ENCODE measurements at places on chromosomes 11 and 22.

DNA sequence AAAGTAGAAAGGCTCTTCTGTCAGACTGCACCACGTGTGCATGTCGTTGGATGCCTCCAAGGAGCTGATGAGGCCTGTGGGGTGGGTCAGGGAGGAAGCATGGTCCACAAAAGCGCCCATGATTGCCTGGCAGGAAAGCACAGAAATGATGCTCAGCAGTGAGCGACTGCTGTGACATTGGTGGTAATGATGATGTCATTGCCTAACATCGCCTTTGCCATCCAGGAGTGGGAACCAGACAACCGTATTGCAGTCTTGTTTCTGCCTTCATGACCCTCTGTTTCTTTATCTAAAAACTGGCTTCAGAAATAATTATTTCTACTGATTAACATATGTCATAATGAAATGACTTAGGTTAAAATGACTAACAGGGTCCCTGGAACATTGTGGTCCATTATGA, 477.8 kb upstream of the B3GAT1 start:
- DNase-seq = no peak

DNA sequence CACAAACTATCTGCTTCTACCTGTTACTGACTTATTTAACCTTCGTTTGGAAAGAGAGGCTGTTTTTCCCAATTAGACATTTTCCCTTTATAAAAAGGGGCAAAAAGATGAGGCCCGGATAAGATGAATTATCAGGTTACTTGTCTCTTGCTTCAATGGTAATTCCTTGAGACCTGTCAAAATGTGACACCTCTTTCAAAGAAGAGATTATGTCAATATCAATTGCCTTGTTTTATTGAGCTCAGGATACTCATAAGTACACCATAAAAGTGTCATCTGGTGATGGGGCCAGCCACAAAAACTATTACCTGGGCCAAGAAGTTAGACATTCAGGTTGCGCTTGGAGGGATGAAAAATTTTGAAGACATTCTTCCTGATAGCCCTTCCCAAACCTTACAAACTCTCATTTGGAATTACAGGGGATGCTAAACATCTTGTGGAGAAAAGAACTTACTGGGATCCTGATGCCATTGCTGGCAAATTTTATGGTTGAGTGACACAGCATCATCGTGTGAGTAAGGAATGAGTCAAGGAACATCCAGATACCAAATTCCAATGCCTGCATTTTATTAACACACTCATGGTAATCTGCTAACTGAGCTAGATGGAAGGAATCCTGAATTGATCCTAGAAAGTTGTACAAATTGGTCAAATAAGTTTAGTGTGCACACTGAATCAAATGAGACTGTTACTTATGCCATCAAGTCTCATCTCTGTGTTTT, 1071.2 kb downstream of the LRRC4C start:
- DNase-seq = no peak

DNA sequence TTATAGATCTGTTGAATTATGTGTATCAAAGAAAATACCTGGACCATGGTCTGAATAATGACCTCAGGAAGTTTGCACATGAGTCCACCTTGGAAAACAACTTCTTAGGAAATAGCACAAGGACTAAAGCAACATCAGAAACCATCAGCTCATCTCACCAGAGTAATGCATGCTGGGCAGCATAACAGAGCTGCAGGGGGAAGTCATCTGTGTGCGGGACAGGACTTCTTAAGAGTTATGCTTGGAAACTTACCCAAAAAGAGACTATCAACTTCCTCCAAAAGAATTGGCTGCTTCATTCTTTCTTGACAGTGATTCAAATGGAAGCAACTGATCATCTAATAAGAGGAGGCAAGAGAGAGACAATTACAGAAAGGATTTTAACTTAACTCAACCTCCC, 2.5 kb downstream of the OR56B4 start:
- DNase-seq = no peak

- no peak for DNase-seq
Measured at GRCh38 chr22:38956551-38956950, 858 bp upstream of the APOBEC3A start.

DNA sequence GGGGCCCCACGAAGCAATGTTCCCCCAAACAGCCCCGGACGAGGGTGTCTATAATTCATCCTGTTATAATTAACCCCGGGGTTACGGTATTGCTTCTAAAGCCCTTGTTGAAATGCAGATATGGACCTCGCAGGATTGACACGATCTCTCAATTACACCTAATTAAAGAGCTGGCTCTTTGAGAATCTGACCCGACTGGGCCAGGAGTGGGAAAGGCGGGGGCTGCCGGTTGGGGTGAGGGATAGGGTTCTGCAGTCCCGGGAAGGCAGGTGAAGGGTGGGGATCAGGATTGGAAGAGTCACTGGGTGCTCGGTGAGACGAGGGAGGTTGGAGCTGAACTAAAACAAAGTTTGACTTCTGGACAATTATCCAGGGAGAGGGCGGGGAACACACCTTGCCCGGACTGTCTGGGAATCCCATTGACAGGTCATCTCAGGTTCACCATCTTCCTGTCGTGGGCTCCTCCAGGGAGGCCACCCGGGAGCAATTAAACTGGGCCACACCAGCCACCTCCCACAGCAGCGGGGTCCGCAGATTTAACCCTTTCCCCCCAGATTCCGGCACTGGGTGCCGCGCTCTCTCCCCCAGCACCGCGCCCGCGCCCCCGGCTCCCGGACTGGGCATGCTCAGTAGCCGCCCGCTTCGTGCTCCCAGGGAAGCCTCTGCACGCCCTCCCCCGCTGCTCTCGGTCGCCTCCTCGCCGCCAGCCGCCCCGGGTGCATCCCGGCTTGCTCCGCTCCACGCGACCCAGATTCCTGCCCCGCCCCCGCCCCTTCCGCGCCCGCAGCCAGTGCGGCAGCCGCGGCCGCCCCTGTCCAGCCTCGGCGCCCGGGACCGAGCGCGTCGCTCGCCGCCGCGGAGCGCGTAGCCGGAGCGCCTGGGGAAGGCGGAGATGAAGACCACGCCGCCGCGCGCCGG, at the start of gene ELMOD1:
Gene ELMOD1, plus strand, starts transcription at position 688 of the 918 bp plus-strand sequence. CDS start 27,043 bp downstream, outside the sequence.
- DNase-seq = no peak

GRCh38 chr11:31812383-31813381, 1.6 kb upstream of the PAX6 start:
- DNase-seq = no peak

DNA sequence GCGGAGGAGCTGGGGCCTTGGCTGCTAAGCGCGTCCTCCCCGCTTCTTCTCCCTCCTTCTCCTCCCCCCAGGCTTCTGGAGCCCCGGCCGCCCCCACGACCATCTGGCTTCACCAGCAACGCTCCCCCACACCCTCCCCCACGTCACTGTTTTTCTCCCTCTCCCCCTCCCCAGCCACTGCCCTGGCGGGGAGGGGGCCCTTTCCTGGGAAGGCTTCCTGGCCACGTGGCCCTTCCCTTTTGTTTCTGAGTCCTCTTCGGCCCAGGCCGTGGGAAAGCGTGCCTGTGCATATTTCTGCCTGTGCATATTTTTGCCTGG, 27.7 kb downstream of the RTN4R start:
- no peak for DNase-seq

- no peak for DNase-seq
Measured at GRCh38 chr11:126830216-126830806, 170.3 kb downstream of the KIRREL3 start.

DNA sequence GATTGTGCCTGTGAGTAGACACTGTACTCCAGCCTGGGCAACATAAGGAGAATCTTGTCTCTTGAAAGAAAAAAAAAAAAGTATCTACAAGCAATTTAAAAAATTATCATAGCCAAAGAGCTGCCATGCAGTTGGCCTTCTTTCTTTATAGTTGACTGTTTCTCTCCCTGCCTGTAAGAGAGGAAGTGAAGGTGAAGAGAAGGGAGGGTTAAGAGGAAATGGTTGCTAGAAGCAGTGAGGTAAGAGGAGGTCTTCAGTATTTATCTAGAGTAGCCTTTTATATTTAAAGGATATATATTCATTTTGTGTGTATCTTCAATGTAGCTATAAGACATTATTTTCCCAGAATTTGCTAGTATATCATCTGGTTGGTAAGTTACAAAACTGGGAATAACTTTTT, 217.9 kb downstream of the TMEM135 start:
- no peak for DNase-seq

Data from stimulated activated CD8-positive, alpha-beta memory T cell treated with anti-CD3 and anti-CD28 coated beads, Interleukin-4, amount 100 ng/mL, for 1 hour (primary cell).